ENCODE measurements at places on chromosomes 3 and 15.

DNA sequence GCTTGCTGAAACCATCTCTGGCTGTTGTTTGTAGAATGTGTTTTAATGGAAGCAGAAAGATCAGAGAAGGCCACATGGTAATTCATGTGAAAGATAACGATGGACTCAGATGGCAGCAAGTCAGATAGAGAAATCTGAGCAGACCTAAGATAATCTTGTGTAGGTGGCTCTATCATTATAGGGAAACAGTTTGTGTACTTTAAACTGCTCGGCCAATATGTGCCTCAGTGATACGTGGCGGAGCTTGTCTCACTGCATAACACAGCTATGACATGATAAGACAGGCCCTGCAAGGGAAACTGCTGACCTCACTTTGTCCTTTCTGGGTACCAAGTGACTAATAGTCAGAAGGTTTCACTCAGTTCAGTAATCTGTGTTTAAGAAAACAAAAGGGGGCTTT, 51.0 kb downstream of the MME start:
- no peak for DNase-seq

GRCh38 chr3:53712817-53713388, 133.3 kb downstream of the CHDH start:
- DNase-seq, result no peak

DNA sequence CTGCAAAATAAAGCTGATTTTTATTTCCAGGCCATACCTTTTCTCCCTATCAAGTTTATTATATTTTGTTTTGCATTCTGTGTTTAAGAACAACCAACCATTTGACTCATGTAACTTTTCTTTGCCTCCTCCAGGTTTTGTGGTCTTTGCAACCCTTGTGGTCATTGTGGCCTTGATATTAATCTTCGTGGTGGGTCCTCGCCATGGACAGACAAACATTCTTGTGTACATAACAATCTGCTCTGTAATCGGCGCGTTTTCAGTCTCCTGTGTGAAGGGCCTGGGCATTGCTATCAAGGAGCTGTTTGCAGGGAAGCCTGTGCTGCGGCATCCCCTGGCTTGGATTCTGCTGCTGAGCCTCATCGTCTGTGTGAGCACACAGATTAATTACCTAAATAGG, 27.6 kb downstream of the NIPA2 start:
- no peak for DNase-seq

- no peak for DNase-seq
Observed at GRCh38 chr15:57867970-57868798, 161.7 kb downstream of the POLR2M start.

GRCh38 chr3:154729741-154730140, 299.8 kb upstream of the GPR149 start:
- no peak for DNase-seq

DNA sequence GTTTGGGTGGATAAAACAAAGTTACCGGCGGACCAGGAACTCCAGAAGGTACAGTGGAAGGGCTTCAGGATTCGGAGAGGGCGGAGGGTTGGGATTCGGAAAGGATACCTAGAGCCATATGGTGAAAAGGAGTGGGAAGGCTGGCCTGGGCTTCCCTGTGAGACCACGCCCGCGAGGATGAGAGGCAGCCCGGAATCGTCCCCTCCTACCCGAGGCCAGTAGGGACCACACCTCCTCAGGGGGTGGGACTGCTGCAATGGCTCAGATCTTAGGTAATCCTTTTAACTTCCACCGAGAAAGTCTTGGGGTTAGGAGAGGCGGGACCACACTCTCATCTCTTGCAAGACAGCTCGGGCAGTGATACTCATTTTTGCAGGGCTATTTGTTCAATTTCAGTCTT, 511.3 kb downstream of the OCA2 start:
- DNase-seq, result no peak

GRCh38 chr3:151559736-151560135, 98.9 kb upstream of the IGSF10 start:
- DNase-seq, result no peak

DNA sequence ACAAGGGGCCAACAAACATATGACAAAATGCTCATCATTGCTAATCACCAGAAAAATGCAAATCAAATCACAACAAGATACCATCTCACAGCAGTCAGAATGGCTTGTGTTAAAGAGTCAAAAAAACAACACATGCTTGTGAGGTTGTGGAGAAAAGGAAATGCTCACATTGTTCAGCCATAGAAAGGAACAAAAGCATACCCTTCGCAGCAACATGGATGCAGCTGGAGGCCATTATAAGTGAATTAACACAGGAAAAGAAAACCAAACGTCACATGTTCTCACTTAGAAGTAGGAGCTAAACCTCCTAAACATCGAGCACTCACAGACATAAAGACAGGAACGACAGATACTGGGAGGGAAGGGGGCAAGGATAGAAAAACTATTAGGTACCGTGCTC, 678.4 kb upstream of the GRM7 start:
- no peak for DNase-seq

- peak; percentile 39 for DNase-seq
Observed at GRCh38 chr3:157160658-157161424, 894 bp upstream of the CCNL1 start.
